Large intestine (tissue), 12 donors: ENCODE measurements at places on chromosomes 5 and 9.

- no peak for DNase-seq
Measured at GRCh38 chr9:83030391-83031107, 32.4 kb downstream of the RASEF start.

DNA sequence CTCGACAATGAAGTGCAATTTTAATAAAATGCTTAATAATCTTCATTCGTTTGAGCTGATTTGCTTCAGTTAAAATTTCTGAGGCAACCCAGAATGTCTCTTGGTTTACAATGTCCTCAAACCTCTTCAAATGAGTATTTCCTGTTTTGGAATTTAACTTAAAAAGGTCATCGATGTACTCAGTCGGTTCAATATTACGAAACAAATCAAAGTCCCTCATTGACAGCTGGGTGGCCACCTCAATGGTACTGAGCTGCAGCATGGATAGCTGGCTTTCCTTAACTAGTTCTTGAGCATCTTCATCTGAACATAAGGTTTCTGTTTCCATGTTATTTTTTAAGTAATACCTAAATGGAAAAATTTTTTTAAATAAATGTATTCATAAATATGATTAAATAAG, 173.3 kb downstream of the RAPGEF6 start:
- DNase-seq, result no peak

DNA sequence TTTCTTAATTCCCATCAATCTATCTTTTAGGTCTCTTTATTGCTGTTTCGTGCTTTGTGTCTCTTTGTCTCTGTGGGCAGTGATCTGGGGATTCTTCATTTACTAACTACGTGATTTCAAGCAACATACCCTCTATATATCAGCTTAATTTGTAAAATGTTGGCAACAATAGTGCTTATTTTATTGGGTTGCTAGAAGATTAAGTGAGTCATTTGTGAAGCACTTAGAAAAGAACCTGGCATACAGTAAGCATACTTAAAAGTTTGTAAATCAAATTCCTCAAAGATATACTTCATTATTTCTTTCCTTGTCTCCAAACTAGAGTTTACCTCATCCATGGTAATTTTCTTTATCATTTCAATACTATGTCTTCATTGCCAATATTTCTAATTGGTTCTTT, 669.7 kb downstream of the MAT2B start:
- no peak for DNase-seq

- DNase-seq, result no peak
Measured at GRCh38 chr9:85156652-85157051, 487.1 kb downstream of the NTRK2 start.

DNA sequence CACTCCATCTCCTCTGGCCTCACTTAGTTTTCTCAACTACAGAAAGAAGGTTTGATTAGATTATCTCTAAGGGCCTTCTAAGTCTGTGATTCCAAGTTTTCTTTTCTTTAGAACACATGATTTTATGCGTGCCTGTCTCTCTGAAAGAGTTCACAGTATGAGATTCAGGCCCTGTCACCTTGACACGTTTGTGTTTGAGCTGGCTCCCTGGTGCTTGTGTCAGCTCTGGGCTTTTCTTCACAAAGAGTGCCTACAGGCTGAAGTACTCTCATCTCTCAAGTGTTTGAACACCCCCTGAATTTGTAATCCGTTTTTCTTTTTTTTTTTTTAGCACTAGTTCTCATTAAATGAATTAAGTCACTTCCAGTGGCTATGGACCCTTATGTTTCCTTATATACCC, 306.9 kb upstream of the C9orf72 start:
- DNase-seq, result no peak

- DNase-seq, result no peak
Measured at GRCh38 chr5:71862087-71862486, 143.0 kb downstream of the CARTPT start.

DNA sequence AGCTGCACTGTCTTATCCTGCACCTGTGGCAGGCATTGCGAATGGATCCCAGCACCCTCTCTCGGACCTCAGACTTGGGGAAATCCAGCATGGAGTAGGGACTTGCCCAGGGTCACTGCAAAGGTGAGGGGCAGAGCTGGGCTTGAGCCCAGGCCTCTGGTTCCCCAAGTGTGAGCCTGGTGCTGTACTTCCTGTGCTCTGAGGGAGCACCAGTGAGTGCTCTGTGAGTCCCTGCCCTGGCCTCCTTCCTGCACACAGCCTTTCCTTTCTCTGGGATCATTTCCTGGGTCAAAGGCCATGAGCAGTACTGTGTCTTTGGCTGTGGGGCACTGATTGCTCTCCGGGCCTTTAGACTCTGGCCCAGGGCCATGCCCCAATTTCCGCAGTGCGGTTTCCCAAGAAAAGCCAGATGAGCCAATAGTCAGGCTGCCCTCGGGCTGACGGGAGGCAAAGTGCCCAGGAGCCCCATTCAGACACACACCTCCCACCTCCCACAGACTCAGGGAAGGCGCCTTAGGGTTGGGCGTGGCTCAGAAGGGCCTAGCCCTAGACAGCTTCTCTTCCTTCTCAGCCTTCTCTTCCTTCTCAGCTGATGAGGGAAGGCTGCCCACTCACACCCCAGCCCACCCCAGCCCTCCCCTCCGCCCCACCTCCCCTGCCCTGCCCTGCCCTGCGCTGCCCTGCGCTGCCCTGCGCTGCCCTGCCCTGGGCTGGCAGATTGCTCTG, 23.3 kb upstream of the TRIM14 start:
- DNase-seq, result peak; percentile 99

DNA sequence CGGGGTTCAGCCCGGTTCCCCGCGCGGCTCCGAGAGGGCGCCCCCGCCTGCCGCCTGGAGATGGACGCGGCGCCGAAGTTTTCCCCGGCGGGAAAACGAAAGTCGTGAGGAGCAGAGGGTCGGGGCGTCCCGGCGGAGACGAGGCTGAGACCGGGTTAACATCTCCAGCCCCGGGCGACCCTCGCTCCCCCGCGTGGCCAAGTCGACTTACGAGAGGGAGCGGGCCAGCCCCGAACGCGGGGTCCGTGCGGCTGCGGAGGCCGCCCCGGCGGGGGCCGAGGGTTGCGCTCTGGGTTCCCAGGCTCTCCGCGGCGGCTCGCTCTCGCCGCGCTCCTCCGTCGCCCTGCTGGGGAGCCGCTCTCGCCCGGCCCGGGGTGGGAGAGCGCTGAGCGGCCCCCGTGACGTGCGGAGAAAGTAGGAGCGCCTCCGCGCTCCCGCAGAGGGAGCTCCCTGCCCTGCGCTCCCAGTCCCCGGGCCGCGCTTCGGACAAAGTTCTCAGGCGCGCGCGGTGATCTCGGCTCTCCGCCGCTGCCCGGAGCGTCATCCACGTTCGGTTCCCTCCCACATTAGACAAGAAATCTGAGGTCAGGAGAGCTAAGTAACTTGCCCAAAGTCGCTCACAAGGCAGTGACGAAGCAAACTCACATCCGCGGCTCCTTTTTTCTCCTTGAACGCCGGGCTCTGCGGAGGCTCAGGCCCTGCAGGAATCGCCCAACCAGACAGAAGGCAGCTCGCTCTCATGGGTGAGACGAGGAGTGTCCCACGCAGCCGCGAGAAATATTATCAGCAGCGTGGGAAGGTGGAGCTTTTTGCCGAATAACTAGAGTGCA, 1.2 kb upstream of the GCNT4 start:
- DNase-seq, result peak; percentile 92

- DNase-seq, result no peak
Measured at GRCh38 chr5:100444961-100445360, 90.2 kb upstream of the FAM174A start.

GRCh38 chr5:144072518-144072927, 97.9 kb downstream of the YIPF5 start:
- no peak for DNase-seq

GRCh38 chr9:928363-929042, 48.0 kb upstream of the DMRT3 start:
- peak; percentile 12 for DNase-seq

- DNase-seq, result no peak
Measured at GRCh38 chr5:131222731-131223130, 41.1 kb upstream of the CDC42SE2 start.

- peak; percentile 19 for DNase-seq
Measured at GRCh38 chr5:45252978-45253377, 443.2 kb downstream of the HCN1 start.

GRCh38 chr5:142846406-142846805, 76.2 kb downstream of the ARHGAP26 start:
- DNase-seq, result no peak

DNA sequence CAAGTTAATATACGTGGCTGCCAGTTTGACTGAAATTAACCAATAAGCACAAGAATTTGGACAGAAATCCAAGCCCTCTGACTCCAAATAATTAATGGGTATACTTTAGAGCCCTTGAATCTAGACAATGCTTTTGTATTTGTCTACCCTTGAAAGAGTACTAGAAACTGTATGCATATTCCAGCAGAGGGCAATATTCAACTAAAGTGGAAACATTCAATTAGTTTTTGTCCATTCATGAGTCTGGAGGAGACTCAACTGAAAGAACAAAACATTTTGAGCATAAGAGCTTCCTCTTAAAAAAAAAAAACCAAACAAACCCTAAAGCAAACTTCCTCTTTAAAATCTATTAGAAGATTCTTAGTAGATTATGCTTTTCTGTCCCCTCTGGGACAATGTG, 157.8 kb downstream of the ARHGEF28 start:
- no peak for DNase-seq

DNA sequence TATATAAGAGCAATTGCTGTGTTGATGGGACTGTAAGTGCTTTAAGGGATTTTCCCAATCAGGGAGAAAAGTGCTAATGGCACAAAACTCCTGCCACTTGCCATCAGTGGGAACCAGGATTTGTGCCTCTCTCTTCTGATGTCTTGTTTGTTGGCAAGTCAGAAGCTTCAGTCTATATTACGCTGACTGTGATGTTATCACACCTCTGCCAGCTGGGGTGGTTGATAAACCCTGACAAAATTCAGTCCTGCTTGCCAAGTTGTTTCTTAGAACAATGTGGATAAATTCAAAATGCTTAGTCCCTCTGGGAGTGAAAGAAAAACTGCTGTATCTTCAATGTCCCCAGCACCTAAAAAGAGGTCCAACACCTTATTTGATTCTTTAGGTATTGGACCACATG, 161.4 kb upstream of the FBXL7 start:
- DNase-seq, result no peak

GRCh38 chr9:15543047-15543813, 9.6 kb upstream of the CCDC171 start:
- DNase-seq, result no peak

- no peak for DNase-seq
Measured at GRCh38 chr9:107594908-107595530, 105.5 kb upstream of the KLF4 start.

DNA sequence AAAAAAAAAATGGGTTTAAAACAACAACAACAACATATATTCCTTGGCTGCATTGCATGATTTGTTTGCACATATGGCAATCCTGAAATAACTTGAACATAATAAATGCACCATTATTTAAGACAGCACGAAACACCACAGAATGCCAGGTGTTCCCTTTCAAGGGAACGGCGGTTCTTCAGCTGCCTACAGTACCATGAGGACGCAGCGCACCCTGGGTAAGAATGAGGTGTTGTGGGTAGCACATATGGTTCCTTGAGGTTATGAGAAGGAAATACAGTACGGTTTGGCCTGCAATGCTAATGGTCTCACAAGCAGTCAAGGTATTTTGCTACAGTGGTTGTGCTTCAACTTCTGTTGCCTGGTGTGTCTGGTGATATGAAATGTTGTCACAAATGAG, 174.8 kb downstream of the SLC12A2 start:
- no peak for DNase-seq

GRCh38 chr5:179345433-179346321, at the start of gene ADAMTS2:
ADAMTS2 (minus strand) TSS chr5:179345461; CDS start chr5:179345328, 133 bp downstream.
- no peak for DNase-seq

- no peak for DNase-seq
Measured at GRCh38 chr5:77133061-77133758, 46.1 kb upstream of the ZBED3 start.

DNA sequence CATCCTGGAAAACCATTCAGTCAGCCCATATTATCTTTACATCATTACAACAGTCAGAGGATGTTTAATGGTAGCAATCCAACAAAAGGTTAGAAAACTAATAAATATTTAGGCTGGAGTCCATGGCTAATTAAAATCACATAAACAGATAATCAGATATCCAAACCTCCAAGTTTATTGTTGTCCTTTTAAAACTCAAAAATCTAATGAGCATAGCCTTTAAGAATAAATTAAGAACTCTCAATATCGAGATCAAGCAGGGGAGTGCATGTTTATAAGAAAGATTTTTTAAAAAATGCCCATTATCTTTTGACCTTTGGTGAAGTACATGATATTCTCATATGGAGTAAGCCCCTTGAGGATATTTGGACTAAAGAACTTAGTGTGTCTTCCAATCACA, 842.9 kb upstream of the SEMA6A start:
- DNase-seq, result no peak

DNA sequence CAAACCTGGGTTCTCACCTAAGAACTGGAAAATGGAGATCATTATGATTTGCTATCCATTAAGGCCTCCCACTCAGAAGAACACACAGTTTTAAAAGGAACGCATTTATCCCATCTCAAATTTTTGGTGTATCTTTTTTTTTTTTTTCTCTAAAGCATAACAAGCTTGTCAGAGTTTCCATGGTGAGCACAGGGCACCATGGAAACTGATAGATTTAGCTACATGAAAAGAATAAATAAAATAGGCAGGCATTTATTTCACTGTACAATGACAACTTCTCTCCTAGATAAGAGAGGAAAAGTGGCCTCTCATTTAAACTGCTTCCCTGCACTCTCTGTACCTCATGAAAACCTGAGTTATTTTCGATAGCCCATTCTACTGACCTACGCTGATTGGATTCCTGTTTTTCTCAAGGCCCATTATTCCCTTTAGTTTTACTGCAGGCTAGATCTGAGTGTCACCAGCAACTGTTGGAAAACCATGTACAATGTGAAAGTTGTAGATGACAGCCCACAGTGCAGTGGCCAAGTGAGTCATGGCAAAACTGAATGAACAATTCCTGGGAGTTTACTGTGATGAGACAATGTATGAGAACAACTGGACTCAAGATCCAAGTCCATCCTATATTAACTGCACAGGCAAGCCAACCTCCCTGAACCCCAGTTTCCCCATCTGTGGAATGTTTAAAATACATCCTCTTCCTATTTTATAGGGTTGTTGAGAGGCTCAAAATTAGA, 4.3 kb upstream of the GDA start:
- DNase-seq, result peak; percentile 56

DNA sequence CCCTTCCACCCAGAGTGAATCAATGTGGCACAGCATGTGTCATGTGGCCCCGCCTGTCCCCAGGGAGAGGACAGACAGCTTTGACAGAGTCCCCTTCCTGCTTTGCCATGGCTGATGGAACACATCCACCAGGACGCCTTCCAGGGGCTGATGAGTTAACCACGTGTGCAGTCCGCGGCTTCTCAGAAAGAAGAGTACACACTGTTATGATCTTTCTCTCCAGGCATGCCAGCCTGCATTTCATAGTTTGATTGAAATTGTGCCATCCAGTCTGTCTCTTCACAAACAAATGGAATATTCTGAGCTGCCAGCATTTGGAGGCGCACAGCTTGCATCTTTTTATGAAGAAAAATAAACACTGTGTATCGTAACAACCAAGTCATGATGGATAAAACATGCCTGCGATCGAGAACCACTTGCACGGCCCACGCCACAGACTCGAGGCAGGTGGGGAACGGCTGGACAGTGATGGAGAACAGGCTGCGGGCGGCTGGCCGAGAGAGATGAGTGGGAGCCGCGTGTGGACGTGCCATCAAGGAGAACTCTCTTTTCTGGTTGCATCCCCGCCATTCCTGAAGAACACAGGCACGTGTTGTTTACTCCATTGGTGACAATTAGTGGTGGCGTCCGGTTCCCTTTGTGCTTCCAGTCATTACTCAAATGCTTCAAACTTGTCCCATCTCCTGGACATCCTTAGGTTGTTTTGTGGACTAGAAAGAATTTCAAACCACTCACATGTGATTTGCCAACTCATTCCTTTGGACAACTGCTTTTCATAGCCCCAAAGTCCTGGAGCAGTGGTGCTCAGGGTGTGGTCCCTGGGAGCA, 220.2 kb downstream of the AGTPBP1 start:
- DNase-seq, result no peak

GRCh38 chr9:13524245-13524644, 244.8 kb upstream of the MPDZ start:
- DNase-seq, result no peak
